Activated CD4-positive, alpha-beta T cell treated with anti-CD3 and anti-CD28 coated beads, Interleukin-2, amount 50 U/mL, for 4 hours (primary cell): ENCODE measurements at places on chromosomes 2 and 18.

GRCh38 chr2:38152035-38152434 is 76.1 kb upstream of the CYP1B1 start:
- DNase-seq: no peak

DNA sequence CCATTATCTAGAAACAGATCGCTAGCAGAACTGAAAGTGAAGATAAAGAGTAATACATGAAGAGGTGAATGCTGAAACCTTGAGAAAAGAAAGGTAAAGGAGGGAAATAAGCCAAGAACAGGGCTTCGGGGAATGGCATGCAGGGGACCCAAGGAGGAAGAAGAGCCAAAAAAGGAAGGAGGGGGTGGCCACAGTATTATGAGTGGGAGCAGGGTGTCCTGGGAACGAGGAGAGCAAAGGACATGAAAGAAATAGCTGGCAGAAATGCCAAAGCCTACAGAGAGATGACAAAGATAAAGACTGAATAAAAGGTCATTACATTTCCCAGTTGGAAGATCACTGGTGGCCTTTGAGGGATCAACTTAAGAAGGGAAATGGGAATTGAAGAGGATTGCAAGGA is 82.9 kb downstream of the ACTR3 start:
- no peak for DNase-seq

- DNase-seq: no peak
Observed at GRCh38 chr18:76051396-76052226, 443.4 kb downstream of the ZNF516 start.

- DNase-seq: no peak
Observed at GRCh38 chr2:241068136-241068941, 33.7 kb downstream of the MTERF4 start.

DNA sequence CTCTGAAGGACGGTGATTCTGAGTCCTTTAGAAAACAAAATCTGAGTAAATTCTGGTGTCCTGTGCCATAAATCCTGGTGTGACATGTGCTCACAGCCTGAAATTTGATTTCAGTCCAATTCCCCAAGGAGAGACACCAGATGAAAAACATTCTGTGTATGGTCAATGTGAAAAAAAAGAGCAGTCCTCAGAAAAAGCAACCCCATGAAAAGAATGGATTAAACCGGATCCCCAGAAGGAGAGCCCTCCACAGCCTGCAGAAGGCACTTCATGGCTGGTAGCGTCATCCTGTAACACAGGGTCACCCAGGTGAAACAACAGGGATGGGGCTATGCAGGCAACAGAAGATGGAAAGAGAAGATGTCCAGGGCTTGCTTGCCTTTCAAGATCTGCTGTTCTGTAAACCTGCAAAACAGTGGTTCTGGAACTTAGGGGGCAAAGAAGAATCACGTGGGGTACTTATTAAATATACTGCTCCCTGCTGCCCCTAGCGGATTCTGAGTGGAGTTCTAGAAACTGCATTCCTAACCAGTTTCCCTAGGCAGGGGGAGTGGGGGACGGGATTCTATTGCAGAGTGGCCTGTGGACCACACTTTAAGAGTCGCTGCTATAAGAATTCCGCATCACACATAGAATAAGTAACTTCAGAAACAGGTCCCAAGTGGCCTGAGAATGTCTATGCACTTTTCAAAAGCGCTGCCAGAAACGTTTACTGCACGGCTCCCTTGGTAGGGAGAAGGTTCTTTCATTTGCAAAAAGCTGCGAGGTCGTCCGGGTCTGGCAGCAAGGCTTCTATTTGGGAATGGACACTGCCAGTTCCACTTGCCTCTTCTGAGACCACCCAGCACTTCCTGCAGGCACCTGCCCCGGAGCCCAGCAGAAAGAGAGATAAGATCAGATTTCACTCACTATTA is 118.9 kb upstream of the ARL5A start:
- no peak for DNase-seq

DNA sequence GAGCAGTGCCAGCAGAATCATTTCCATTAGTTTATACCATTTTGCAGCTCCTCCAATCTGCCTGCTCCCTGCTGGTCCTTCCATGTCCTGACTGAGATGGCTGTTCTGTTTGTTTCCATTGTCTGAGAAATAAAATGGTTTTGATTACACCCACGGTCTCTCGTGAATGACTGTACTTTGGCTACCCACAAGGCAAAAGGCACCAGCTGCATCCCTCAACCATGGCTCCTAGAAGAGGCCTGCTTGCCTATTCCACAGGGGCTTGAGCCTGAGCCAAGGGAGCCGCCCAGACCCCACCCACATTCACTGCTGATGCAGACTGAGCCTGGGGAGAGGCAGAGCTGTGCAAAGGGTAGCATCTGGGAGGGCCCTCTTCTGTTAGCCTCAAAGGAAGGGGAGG is 31.2 kb downstream of the MARCHF4 start:
- DNase-seq: no peak

DNA sequence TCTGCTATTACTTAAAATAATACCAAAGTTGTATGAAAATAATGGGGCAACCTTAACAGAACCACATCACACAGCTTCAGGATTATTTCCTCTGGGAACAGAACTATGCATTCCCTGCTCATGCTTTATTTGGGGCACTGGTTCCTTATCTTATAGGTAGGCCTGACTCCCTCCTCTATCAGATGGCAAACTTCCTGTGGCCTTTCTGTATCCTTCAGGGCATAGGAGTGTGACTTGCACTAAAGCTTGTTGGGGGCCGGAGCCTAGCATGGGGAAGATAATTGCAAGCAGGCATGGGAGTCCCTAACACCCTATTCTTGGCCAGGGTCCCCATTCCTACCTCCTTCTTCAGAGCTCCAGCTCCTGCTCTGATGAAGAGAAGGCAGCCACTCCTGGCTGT is 167.2 kb upstream of the SERTAD2 start:
- DNase-seq: no peak

DNA sequence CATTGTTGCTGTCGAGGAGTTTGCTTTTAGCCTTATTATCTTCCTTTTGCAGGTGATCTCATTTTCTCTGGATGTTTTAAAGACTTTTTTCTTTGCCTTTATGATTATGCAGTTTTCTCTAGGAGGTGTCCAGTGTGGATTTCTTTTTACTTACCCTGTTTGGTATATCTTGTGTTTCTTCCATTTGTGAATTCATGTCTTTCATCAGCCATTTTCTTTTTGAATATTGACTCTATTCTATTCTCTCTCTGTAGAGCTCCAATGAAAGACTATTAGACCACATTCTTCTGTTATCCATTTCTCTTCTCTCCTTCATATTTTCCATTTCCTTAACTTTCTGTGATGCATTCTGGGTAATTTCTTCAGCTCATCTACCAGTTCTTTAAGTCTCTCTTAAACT is 34.4 kb downstream of the CDK15 start:
- DNase-seq: no peak

- no peak for DNase-seq
Observed at GRCh38 chr2:77479395-77479794, 42.8 kb downstream of the LRRTM4 start.

DNA sequence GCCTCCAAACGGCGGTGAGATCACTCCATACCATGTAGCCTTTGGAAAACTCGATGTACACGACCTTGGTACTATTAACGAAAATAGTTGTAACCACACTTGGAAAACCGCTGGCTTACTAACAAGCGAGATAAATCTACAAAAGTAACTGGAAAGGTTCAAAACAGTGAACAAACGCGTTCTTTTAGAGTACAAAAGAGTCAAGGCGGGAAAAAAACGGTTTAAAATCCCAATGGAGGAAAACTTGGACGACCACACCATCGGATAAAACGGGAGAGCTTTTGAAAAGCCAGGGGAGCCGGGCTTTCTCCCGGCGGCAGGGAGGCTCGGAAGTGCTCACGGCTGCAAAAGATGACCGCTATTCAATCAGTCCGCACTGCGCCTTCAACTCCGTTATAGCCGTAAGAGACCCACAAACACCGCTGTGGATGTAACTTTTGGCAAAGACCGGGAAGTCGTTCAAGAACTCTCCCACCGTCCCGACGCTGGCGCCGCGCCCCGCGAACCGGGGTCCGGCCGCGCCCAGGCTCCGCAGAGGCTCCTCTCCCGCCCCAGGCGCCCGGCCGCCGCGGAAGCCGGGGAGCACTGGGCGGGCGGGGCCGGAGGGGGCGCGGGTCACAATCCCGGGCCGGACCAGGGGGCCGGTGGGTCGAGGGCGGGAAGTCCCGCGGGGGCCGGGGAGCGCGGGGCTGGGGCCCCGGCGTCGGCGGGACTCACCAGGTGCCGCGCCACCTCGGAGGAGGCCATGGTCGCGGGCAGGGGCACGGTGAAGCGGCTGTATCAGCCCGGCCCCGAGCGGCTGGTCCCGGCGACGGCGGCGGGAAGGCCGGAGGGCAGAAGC is 465 bp downstream of the SEPTIN10 start:
- no peak for DNase-seq

DNA sequence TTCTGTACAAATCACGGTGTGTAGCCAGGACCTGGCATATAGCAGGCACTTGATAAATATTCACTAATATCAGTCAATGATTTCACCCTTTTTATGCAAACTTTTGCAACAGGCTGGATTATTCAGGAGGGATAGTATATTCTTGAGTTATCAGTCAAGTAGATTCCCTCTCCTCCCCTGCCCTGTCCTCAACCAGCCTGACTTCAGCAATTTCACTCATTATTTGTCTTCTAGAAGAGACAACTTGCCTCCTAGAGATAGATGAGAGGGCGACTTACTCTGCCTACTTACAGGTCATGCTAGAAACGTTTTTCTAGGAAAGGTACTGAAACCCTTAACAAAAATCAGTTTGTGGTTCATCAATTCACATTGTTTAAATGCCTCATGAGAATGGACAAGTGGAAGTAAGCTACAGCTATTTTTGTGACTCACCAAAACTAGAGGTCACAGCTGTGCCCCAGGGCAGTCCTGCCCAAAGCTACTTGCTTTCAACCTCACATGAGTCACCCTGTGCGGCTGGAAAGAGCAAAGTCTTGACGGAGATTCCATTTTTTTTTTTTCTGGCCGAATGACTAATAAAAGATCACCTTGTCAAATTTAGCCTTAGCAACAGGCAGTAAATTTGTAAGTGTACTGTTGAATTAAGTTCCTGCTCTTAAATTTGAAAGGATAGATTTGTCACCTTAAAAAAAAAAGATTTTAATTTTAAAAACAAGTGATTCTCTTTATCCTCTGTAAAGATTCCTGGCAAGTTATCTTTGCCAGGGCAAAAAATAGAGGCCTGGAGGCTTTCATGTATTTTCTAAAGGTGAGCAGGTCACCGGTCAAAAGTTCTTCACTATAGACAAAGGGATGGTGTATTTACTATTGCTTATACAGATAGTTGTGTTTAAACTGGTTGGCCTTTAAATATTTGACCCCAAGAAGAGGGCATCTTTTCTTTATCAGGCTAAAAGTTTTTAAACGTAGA is 109.0 kb upstream of the SLC35G4 start:
- DNase-seq: no peak

DNA sequence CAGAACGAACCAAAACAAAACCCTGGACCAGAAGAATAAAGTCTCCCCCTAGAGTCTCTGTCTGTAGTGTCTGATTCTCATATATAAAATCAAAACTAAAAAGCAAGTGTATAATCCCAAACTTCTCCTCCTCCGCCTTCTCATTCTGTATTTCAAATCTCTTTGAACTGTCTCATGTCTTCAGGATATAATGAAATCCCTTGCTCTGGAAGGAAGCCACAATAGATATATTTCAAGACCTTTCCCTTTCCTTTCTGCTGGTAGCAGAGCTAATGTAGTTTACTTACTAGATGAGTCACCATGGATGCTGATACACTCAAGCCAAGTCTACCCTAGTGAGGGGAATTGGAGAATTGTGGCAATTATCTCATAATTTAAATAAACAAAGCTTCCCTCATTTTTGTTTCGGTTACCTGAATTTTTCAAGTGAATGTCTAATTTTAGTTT is 33.5 kb upstream of the CCDC93 start:
- no peak for DNase-seq

GRCh38 chr2:10269291-10269690 is 33.4 kb upstream of the HPCAL1 start:
- no peak for DNase-seq

DNA sequence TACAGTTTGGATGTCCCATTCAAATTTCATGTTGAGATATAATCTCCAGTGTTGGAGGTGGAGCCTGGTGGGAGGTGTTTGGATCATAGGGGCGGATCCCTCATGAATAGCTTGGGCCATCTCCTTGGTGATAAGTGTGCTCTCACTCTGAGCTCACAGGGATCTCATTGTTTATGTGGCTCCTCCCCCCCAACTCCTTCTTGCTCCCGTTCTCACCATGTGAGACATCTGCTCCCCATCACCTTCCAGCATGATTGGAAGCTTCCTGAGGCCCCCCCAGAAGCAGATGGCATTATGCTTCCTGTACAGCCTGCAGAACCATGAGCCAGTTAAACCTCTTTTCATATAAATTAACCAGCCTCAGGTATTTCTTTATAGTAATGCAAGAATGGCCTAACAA is 3.0 kb upstream of the INPP1 start:
- DNase-seq: no peak

- DNase-seq: no peak
Observed at GRCh38 chr18:60675801-60676200, 303.2 kb upstream of the MC4R start.

DNA sequence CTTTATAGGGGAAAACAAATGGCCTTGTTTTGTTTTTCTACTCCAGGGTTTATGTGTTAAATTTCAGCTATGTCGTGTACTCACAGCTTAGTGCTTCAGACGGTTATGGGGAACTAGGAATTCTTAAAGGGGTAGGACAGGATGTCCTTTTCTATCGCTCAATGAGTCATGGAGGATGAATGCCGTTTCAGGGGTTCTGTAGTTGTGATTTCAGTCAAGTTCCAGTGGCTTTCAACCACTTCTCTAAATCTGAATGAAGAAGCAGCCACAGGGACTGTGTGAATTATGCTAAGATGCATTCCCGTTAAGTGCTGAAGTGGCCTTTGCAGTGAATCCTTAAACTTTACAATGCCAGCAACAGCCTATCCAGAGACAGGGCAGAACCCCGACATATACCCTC is 1231.7 kb upstream of the ZEB2 start:
- no peak for DNase-seq

GRCh38 chr2:218291318-218292047 is 820 bp downstream of the TMBIM1 start:
- no peak for DNase-seq

GRCh38 chr2:178386986-178387597 is 63.9 kb downstream of the PRKRA start:
- DNase-seq: no peak

DNA sequence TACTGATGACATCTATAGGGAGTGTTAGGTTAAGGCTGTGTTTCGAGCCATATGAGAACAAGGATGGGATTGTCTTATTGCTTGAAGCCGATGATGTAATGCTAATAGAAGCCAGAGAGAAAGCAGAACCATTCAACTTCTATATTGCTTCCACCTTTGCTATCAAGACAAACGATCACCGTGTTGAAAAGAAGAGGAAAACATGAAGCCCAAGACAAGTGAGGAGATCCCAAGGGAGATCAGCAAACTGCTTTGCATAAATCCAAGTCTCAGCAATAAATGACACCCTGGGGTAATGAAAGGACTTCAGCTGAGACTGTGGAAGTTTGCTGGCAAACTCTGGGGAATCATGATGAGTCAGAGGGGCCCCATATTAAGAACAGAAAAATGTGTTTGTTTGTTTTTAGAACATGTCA is 206.2 kb downstream of the NCKAP5 start:
- no peak for DNase-seq
